ENCODE measurements at places on chromosomes 6 and 20. TPM values are rescaled to one million over a fixed set of nuclear protein-coding genes. Genes with fewer than 3 reads are reported as not detected.

MICA gene
- polyA plus RNA-seq, result 28.5 TPM

LHFPL5 gene
- polyA plus RNA-seq, result not detected

EBF4 gene
- polyA plus RNA-seq, result 0.81 TPM

OR2J3 gene
- polyA plus RNA-seq, result not detected

RBM38 gene
- 378 TPM for polyA plus RNA-seq

MEP1A gene
- not detected for polyA plus RNA-seq

CGA gene
- polyA plus RNA-seq, result not detected

KCNK15 gene
- polyA plus RNA-seq, result not detected

PSORS1C2 gene
- not detected for polyA plus RNA-seq

OLIG3 gene
- polyA plus RNA-seq, result not detected

Data from B cell (primary cell).